ENCODE measurements at places on chromosomes 7 and 10. TPM values are rescaled to one million over a fixed set of nuclear protein-coding genes. Genes with fewer than 3 reads are reported as not detected.

DNA sequence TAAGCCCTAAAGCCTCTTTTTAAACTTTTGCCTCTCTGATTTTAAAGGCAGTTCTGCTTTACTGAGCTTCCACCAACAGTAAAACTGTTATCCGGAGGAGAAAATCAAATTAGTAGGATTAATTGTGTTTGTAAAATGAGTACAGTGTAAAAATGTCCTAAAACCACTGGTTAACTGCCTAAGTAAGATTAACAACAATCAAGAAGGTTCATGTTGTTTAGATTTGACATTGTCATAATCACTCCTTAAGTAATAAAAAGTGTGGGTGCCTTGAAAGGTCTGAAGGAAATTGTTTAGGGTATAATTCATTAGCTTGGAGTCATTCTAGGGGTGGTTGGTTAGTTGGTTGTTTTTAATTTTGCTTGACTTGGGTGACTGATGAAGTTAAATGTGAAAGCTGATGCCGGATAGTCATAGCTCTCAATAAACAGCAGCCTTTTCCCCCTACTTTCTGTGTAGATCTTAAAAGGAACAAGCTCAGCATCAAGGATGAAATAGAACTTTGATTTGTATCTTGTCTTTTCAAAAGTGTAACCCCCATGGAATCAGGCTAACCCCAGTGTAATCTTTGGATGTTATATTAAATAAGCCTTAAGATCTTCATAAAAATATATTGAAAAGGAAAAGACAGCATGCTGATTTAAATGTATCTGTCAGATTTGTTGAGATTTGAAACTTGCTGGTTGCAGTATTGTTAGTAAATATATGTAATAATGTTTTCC lies 148.3 kb downstream of the ARID5B start:
- DNase-seq = no peak

DNA sequence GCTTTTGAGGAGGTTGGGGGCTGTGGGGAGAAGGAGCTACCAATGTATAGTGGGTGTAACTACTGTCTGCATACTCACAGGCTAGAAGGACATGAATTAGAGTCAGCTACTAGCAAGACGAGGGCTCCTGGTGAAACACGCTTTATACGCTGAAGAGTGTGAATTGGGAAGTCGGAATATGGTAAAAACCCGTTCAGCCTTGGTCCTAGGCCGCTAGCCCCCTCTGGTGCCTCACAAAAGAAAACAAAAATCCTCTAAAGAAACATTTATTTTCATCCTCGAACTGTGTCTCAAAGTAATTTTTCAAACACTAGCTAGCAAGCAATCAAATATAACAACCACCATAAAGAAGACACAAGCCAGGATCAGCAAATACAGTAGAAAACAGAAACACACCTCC lies 338.1 kb upstream of the SEMA3C start:
- DNase-seq = no peak

The CNNM1 gene
- total RNA-seq = not detected

The ACSM6 gene
- total RNA-seq = not detected

The ZNF107 gene
- 92.2 TPM for total RNA-seq
